ENCODE measurements at places on chromosomes 6 and 20.

GRCh38 chr6:36120979-36121786 is 9.1 kb upstream of the MAPK13 start:
- no peak for DNase-seq

DNA sequence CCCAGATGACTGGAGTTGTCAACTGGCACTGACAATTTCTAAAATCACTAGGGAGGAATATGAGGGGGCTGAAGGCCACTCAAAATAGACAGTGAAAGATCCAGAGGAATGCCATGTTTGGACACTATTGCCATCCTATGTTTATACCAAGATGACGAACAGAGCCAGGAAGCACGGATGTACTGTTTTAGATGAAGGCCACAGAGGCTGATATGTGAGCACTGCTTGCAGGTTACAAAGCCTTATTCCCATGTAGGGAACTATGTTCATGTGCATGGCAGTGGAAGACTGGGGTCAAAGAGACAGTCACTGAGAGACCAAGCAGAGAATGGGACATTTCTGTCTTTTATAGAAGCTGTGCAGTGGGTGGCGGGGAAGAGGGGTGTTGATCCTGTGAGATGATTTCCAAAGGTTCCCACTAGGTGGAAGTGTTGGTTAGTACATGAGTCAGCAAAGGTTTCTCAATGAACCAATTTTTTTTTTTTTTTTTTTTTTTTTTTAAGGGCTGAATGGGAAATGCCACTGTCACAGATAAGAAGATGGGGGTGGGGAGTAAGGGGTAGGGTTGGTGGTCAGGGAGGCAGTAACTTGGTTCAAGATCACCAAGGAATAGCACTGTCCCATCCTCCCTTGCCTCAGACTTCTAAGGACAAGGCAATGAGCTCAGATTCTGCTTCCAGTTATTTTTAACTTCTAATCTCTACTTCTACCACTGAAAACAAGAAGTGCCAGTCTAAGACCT is 46.7 kb upstream of the MOCS1 start:
- no peak for DNase-seq

- peak; percentile 60 for DNase-seq
Measured at GRCh38 chr6:27752038-27752885, 159.9 kb downstream of the OR2B2 start.

- no peak for DNase-seq
Measured at GRCh38 chr6:36577301-36577700, 16.9 kb upstream of the SRSF3 start.

- no peak for DNase-seq
Measured at GRCh38 chr6:166778776-166779175, 151.7 kb upstream of the RPS6KA2 start.

DNA sequence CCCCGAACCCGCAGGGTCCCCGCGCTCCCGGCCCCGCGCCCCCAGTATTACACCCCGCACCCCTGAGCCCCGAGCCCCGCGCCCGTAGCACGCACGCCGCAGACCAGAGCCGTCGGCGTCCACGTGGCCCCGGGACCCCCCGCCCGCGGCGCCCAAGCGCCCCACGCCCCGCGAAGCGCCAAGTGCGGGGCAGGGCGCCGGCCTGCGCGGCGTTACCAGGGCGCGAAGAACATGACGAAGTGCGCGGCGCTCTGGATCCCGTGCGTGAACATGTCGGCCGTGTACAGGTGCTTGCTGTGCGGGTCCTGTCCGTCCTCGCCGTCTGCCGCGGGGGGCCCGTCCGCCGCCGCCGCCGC is 312 bp downstream of the TXNDC5 start:
- DNase-seq, result no peak

DNA sequence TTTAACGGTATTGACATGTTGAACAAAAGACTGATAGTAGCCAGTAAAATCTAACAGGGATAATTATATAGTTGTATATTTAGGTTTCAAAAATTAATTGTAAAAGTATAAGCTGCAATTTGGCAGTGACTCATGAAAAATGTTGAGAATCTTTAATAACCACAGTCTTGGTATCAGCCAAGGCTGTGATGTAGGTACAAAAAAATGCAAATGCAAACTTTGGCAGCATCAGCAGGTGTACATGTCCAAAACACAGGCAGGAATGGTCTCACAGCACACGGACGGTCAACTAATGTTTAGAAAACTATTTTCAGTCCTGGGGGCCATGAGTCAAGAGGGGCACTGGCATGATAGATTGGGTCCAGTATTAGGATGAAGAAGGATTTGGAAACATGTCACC is 58.5 kb upstream of the BEND3 start:
- DNase-seq, result no peak

DNA sequence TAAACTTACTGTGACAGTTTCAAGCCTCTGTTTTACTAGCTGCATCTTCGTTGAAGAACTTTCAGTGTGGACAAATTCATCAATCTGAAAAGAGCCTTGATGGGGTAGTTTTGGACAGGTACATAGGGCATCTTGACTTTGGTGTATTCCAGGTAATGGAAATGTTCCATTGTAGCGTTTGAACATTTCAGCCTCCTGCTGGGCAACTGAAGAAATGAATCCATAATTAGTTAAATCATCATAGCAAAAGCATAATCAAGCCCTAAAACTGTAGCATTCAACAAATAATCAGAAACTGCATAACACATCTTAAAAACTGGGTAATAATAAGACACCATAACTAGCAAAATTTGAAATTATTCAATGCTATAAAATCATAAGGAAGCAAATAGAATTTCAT is 86.2 kb downstream of the AHI1 start:
- DNase-seq, result no peak

DNA sequence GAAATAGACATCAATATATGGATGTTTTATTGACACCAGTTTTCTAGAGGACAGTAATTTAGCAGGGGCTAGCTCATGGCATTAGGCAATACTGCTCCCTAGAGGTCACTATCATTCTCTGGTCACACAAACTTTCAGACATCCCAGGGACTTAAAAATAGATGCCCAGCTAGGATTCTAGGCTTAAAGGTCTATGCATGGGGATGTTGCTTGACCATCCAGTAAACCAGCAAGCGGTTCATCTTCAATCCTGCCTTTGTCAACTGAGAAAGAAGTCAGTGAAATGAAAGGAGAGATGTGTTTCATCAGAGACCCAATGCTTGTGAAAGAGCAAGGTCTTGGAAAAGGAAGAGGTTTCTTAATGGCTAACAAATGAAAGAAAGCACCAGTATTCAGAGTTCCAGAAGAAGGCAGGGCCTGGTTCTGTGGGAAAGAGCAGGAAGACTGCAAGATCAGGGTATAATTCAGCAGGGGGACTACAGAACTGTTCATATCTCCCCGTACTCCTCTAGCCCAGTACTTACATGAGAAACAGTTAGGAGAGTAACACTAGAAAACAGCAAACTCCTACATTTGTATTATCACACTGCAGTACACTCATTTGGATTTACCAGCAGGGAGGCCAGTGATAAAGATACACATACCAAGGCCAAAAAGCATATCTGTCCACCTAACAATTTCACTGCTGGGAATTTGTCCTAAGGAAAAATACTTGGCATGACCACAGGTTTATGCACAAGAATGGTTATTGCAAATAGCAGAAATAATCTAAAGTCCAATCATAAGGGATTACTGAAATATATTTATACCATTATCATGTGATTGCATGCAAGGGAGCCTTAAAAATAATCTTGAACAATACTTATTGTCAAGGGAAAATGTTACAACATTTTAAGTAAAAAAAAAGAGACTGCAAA is 151.4 kb upstream of the LAMA2 start:
- DNase-seq, result no peak

GRCh38 chr6:124978451-124979293 is 16.4 kb downstream of the RNF217 start:
- DNase-seq, result no peak

- DNase-seq, result no peak
Measured at GRCh38 chr20:53804920-53805894, 211.6 kb upstream of the ZNF217 start.

GRCh38 chr6:15401769-15402250 is 155.9 kb downstream of the JARID2 start:
- DNase-seq, result no peak

DNA sequence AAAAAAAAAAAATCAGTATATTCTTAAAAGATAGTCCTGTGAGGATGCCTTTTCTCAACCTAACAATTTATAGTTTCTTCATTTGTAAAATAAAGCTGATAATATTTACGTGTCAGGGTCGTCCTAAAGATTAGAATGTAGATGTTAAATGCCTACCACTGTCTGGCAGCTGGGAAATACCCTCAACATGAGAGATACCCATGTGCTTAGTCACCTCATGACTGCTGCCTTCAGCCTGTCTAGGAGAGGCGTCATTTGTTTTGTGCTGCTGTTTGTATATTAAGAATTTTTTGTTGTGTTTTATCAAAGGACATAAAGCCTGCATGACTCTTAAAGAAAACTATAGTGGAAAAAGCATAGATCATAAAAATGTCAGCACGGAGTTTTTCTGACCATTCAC is 9.5 kb downstream of the FAM120B start:
- DNase-seq, result no peak

DNA sequence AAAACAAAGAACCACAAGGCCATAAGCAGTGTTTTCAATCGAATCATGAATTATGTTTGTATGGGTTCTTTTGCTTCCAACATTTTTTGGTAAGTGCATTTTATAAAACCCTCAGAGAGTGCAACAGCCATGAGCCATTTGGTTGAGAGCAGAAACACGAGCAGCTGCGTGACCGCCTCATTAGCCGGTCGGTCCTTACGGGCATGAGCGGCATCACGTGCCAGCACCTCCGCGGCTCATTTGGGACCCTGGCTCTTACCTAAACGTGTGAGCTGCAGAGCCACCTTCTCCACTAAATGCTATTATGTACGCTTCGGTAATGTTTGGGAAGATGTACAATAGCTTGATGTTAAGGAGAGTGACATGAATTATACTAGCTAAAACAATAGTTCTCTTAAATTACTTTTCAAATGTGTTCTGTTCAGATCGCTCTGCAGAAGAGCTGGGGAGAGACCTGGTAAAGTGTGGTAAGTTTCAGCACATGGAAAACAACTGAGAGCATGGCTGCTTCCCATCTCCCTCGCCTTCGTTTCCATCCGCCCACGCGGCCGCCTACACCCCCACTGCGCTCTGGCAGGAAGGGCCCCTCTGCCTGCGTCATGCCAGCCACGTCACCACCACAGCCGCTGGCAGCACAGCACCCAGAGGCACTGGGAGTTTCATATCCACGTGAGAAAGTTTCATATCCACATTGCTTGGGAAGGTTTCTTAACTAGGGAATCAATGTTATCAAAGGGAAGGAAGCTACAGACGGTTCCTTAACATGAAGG is 23.7 kb upstream of the PDE10A start:
- no peak for DNase-seq

DNA sequence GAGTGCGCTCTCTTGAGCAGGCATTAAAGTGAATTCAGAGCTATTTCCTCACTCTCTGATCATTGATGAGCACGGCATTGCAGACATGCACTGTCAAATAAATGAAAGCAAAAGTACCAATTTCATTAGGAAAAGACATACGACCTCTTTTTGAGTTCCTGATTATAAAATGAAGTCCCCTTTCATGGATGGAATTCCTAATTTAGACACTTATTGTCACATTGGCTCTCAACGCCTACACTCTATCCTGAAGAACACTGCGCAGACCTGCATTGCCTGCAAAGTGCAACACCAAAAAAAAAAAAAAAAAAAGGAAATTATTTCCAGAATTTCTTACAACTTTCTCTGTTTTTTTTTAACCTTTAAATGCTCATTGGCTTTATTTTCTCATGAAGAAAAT is 1.6 kb downstream of the ADGRB3 start:
- no peak for DNase-seq

DNA sequence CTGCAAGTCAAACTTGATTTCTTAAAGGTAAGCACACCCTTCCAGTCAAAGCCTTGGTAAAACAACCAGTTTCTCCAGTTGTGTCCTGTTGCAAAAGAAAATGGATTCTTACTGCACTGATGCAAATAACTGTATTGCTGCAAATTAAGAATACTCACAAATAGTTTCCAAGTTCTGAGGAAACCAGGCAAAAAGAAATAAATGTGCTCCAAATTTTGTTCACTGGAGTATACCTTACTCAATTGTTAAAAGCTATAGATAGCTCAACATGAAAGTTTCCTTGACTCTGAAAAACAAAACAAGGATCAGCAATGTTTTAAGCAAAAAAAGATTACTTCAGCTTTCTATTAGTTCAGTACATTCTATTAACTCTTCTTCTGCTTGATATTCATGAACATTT is 75.2 kb downstream of the SLC16A10 start:
- no peak for DNase-seq

GRCh38 chr6:88304520-88304919 is 138.4 kb upstream of the CNR1 start:
- no peak for DNase-seq

DNA sequence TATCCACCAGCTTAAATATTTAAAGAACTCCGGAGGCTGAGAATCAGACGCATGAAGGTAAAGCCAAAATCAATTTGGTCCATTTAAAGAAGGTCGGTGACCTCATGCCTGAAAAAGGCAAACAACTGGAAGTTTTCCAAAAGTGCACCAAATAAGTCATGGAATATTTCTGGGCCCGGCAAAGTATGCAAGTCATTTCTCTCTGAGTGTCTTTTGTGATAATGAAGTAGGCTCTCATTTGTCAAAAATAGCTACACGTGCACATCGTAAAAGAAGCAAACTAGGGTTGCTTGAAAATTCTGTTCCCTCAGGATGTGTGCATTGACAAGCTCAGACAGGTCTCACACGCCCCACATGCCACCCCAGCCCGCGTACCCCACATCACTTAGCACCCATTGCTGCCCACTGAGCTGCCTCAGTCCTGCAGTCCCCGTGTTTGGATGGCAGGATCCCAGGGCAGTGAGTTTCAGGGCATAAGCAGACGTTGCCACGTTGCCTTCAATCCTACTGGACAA is 20.5 kb upstream of the PYGB start:
- peak; percentile 53 for DNase-seq

DNA sequence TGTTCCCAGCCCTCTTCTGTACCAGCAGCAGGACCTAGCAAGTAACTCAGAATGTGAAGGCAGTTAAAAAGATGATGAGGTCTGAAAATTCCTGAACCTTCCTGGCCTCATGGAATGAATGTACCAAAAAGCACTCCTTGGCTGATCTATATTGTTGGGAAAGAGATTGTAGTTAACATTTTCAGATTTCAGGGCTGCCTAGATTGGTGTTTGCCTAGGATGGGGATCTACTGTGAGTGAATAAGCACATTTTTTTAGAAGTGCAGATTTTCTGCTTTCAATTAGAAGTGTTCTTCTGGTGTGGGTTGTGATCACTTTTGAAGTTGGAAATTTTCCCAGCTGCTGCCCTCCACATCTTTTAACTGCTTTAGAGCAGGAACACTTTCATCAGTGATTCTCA is 6.2 kb downstream of the MYLIP start:
- no peak for DNase-seq

- no peak for DNase-seq
Measured at GRCh38 chr6:89351671-89352277, 748 bp downstream of the UBE2J1 start.

Measured in cerebellar nuclear complex (tissue), 1 donor.